ENCODE measurements at places on chromosomes 13 and 19.

GRCh38 chr13:22173610-22174009 is 502.7 kb downstream of the FGF9 start:
- no peak for DNase-seq

- no peak for DNase-seq
Observed at GRCh38 chr19:51572410-51572809, 1.3 kb downstream of the ZNF175 start.

DNA sequence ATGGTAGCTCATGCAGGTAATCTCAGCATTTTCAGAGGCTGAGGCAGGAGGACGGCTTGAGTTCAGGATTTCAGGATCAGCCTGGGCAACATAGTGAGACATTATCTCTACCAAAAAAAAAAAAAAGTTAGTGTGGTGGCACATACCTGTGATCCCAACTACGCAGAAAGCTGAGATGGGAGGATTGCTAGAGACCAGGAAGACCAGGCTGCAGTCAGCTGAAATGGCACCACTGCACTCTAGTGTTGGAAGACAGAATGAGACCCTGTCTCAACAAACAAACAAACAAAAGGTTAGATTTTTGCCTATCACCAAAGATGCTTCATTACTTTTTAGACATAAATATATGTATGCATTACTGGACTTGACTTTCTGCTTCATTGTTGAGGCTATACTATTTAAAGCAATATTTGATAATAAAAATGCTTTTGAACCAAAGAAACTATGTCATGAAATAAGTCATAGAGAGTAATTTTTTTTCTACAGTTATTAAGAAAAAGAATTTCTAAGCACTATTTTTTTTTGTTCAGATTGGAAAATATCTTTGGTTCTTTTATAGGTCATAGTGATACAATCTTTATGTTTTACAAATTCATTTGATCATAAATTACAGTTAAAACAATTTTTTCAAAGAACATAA is 1180.1 kb upstream of the ATXN8OS start:
- no peak for DNase-seq

DNA sequence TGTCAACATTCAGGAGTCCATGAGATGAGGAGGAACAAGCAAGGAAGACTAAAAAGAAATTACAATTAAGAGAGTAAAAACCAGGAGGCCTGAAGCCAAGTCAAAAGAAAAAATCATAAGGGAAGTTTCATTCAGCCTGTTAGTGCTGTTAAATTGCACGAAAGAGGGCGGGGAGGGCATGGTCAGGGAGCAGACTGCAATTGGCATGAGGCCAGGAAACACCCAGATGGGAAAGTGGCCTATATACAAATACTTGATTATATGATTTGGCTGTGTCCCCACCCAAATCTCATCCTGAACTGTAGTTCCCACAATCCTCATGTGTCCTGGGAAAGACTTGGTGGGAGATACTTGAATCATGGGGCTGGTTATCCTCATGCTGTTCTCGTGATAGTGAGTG is 43.9 kb downstream of the TNFSF13B start:
- no peak for DNase-seq

DNA sequence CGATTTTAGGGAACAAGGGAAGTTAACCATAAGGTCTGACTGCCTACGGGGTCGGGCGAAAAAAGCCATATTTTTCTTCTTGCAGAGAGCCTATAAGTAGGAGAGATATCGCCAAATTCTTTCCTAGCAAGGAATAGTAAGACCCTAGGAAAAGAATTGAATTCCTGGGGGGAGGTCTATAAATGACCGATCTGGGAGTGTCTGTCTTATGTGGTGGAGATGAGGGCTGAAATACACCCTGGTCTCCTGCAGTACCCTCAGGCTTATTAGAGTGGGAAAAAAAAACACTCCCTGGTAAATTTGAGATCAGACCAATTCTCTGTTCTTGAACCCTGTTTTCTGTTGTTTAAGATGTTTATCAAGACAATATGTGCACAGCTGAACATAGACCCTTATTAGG is 447.5 kb upstream of the ATXN8OS start:
- DNase-seq: no peak

DNA sequence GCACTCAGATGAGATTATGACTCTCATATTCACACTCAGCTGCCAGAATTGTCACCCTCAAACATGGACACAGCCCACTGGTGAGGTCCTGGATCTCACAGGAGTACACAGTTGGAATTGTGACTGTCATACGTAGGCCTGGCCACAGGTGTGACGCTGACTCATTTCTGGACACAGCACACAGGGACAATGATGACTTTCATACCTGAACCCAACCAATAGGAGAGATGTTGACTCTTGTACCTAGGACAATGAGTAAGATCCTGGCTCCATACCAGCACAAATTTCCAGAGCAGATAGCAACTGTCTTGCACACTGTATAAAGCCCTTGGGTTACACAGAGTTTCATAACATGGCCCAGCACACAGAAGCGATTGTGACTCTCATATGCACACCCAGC is 46.4 kb downstream of the ZNF85 start:
- DNase-seq: no peak

- no peak for DNase-seq
Observed at GRCh38 chr19:41861116-41861768, 1.2 kb downstream of the RPS19 start.

- DNase-seq: no peak
Observed at GRCh38 chr13:88707646-88708045, 1036.5 kb downstream of the SLITRK5 start.

DNA sequence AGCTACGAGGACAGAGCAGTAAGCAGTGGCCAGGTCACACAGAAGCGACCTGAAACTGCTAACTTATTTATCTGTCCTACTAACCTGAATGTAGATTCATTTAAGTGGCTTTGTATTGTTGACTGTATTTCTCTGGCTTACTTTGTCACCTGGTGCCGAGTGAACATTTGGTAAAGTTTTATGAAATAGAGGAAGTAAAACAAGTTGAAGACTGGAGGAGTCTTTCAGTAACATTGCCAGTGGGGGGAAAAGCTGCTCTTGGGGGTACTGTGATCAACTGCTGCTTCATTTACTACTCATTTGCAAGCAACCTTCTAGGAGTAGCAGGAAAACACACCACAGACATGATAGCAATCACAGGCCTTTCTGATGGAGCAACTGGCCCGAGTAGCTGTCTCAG is 615.0 kb downstream of the FGF9 start:
- DNase-seq: no peak

DNA sequence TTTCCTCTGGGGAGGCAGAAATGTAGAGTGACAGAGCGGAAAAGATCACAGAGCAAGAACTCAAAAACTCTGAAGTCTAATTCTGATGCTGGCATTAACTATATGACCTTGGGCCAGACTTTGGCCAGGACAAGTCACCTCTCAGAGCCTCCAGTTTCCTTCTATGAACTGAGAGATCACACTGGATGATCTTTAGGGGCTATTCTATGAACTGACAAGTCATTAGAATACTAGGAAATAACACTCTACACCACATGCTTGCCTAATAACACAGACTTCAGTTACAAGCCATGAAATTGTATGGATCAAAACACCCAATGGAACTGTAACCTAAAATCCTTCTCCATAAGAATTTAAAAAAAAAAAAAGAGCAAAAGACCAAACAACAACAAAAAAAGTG is 16.9 kb downstream of the SLC25A30 start:
- DNase-seq: no peak
